SIG-M5 (cell line): ENCODE measurements at places on chromosomes 4 and X.

GRCh38 chrX:98379134-98379533 is 1495.4 kb downstream of the RPA4 start:
- DNase-seq: no peak

DNA sequence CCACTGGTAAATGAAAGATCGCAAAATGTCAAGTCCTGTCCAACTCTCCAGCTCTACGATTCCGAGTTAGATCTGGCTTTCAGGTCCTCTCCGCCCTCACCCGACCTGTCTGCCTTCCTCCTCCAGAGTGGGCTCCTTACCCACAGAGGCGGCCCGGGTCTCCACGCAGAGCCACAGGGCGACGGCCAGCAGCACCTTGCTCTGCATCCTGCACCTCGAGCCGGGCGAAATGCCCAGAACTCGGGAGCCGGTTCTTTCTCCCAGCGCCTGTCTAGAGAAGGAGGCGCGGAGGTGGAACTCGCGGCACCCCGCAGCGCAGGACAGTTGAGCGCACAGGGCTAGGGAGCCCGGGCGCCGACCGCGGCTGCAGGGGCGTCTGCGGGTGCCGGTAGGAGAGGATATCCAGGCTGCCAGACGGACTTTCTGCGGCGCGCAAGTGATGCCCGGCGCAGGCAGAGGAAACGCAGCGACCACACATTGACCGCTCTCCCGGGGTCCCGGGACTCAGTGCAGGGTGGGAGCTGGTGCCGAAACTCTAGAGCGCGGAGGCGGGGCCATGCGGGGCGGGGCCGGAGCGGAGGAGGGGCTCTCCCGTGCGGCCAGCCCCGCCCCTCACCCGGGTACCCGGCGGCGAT is at the start of gene KDR:
Gene KDR (minus strand): TSS at position 509 of the 635 bp plus-strand sequence. CDS start 302 bp downstream, at position 207.
- DNase-seq: no peak

DNA sequence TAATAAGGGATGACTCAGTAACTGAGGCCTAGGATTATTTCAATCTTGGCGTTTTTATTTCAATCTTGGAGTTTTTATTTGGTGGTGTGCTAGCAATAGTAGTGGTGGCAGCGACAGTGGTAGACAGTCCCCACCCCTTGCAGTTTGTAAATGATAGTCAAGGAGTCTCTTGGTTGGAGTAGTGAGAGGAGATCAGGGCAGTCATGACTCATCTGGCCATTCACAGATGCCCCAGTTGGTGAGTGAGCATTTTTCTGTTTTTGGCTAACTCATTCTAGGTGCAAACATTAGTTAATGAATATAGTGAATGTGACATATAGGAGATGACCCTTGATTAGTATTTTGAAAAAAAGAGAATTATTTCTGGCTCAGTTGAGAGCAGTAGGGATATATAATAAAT is 93.5 kb upstream of the ADAD1 start:
- no peak for DNase-seq

DNA sequence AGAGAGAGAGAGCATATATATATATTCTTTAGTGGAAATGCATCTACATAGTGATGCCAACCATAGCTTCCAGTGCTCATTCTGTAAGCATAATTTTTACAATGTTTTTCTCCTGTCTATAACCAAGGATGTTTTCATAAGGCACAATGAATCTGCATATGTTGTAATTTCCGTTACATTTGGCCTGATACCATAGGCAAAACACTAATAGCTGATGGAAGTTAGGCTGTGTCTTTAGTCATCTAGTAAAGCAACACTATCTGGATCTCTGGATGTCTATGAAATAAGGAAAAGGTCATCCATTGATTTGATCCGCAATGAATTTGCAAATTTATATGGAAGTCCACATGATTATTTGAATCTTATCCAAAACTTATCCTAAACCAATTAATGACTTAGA is 8.1 kb downstream of the PCDH7 start:
- DNase-seq: no peak

DNA sequence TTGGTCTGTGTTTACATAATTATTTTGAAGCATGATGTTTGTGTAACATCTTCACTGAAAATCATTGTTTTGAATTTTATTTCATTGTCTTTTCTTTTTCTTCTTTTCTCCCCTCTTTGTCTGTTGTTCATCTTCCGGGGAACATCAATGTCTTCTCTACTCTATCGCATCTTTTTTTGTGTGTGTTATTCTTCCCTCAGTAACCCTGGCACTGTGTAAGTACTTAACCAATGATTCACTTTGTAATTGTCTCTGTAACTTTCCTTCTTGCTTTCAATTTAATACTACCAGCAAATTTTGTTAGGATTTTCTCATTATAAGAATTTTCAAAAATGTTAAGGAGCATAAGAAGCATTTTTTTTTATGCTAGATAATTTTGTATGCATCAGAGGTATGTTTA is 130.8 kb downstream of the PDLIM5 start:
- no peak for DNase-seq

- DNase-seq: no peak
Measured at GRCh38 chr4:84913176-84913575, 53.3 kb downstream of the WDFY3 start.

DNA sequence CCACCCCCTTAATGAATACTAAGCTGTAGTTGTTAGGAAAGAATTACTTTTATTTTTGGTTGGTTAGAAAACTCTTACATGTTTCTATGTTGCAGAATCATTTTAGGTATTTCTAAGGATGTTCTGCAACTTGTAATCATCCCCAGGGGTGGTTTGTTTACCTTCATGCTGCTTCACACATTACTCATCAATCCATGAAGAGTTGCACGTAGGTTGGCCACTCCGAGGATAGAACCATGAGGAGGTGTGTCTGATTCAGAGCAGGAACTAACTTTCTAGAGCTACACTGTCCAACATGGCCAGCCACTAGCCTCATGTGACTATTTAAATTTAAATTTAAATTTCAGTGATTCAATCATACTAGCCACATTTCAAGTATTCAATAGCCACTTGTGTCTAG is 127.2 kb upstream of the FRMPD4 start:
- no peak for DNase-seq

GRCh38 chr4:65667506-65668041 is 2.7 kb downstream of the EPHA5 start:
- no peak for DNase-seq

GRCh38 chr4:25439918-25440477 is 62.9 kb downstream of the ANAPC4 start:
- DNase-seq: no peak

- no peak for DNase-seq
Measured at GRCh38 chrX:118271775-118272174, 74.1 kb upstream of the WDR44 start.

GRCh38 chrX:1546691-1547251 is 9.8 kb upstream of the P2RY8 start:
- no peak for DNase-seq

DNA sequence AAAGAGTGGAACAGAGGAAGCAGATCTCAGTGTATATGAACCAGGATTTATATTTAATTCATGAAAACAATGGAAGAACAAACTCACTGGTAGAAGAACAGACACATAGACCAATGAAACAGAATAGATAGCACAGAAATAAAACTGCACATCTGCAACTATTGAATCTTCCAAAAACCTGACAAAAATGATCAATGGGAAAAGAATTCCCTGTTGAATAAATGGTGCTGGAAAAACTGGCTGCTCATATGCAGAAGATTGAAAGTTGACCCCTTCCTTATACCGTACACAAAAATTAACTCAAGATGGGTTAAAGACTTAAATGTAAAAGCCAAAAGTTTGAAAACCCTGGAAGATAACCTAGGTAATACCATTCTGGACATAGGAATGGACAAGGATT is 391.0 kb downstream of the MAGEB5 start:
- DNase-seq: no peak

GRCh38 chrX:12949205-12949926 is 25.5 kb upstream of the TMSB4X start:
- no peak for DNase-seq

DNA sequence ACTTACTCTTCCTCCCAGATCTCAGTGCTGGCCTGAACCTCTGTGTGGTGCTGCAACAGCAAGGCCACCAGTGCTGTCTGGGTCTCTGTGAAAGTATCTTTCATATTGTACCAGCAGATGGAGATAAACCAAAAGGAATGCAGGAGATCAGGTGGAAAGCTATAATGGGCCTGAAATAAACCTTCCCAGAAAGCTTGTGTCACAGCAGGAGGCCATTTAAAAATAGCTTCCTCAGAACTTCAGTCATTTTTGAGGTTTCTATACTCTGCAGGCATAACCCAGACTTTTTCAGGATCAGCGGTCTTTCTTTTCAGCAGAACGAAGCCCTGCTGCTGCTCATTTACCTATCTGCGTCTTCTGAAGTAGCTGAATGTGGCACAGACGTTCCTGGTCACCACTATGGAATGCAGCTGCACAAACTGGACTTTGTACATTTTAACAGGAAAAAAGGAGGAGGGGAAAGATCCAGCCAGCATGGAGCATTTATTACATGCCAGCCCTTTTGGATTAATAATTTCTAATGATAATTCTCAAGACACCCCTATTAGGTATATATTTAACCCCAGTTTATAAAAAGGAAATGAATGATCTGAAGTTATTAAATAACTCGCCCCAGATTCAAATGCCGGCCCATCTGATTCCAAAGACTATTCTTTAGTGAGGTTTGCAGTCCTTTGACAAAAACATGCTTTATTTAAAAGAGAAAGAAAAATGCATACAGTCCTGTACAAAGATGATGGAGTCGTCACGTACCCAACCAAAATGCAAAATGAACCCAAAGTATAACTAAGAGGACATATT is 119.7 kb downstream of the NFKB1 start:
- no peak for DNase-seq

DNA sequence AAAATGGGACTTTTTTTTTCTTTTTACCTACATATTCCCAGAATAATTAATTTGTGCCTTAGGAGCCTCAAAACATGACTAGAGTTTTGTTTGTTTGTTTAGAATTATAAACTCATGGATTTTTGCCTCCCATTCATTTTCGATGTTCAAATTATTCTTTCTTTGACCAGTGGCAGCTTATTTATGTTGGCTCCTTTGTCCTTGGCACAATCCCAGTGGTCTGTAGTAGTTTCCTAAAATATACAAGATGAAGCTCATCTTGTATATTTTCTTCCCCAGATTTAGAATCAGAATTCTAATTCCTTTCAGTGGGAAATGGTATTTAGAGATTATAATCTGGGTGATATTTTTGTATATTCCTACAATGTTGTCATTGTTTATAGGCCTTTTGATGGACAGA is 27.2 kb downstream of the DCK start:
- no peak for DNase-seq

DNA sequence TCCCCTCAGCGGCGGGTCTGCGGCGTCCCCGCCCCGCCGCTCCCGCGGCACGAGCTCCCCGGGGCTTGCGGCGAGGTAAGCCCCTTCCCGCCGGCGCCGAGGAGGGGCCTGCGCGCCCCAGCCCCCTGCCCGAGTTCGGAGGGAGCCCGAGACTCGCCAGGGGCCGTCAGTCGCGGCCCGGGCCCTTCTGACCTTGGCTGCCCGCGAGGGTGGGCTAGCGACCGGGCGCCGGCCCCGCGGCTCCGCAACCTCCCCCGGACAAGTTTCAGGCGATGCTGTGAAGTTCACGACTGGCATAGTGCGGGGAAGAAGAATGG is 554 bp downstream of the CDKL5 start:
- no peak for DNase-seq

GRCh38 chrX:31497086-31497485 is 425.2 kb upstream of the FTHL17 start:
- DNase-seq: no peak

DNA sequence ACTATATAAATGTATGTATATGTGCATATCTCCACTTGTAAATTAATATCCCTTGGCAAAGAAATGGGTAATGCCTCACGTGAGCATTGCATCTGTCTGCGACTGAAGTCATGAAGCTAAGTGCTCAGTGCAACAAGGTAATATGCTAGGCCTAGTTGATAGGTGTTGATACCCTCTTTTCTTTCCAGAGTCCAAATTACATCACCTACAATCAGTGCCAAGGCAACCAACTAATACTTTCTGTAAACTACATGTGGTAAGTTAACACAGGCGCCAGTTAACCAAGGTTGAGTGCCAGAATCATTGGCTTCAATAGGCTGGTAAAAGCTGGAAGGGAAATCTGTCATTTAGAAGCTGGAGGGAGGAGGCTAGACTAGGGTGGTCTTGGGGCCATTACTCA is 41.1 kb downstream of the GPM6B start:
- no peak for DNase-seq

DNA sequence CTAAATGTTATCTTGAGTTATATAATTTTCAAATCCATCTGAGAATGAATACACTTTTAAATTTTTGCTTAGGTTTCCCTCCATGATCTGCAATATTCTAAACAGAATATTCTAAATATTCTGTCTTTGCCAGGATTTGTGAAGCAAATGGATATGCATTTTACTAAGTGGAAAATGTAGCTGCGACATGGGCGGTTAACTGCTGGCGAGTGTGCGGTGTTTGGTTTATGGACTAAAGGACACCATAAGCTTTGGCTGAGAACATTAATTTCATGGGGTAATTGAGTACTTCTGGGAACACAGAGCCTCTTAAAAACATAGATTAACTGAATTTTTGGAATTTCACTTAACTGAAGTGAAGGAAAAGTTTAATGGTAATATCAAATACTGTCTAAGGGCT is 153.8 kb upstream of the ETNPPL start:
- no peak for DNase-seq

DNA sequence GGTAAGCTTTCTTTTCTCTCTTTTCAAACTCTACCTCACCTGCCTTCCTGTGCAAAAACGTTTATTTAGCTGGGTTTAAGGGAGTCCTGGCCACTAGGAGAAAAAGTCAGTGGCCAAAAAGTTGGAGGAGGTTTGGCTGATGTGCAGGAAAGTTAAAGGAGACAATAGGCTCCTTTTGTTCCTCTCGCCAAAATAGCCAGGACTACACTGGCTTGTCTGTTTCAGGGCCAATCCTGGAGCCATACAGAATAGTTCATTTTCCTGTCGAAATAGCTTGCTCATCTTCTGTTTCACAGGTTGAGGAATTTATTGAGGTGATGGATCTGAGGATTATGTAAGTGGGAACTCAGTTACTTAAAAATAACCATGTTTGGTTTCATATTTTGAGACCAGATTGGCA is 423 bp downstream of the HEPH start:
- DNase-seq: no peak

DNA sequence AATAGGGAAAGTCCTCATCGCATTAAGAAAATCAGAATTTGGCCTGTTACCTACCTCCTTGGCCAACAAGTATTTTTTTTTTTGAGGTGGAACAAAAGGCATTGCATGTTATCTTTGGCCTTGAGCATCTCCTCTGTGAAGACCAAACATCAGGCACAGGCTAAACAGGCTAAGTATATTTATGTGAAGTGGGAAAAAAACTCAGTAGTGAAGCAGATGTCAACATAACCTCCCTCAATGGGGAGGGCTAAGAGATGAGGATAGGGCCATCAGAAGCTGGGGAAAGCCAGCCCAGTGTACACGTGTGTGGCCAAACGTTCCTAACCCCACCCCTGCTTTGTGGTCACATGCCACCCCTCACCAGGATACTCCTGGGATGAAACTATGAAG is 102.5 kb downstream of the FNIP2 start:
- no peak for DNase-seq

GRCh38 chr4:134425756-134426155 is 224.2 kb upstream of the PABPC4L start:
- no peak for DNase-seq
